ENCODE measurements at places on chromosomes 1 and 21.

GRCh38 chr1:190578526-190578925, 100.9 kb upstream of the BRINP3 start:
- DNase-seq: no peak

DNA sequence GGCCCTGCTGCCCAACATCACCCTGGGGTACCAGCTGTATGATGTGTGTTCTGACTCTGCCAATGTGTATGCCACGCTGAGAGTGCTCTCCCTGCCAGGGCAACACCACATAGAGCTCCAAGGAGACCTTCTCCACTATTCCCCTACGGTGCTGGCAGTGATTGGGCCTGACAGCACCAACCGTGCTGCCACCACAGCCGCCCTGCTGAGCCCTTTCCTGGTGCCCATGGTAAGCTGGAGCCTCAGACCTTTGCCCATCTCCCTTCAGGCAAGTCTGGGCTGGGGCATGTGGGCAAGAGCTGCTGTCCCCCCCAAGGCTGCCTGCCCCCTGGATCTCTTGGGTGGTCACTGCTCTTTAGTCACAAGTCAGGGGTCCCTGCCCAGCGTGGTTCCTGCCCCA, 8.8 kb upstream of the ZBTB48 start:
- DNase-seq: no peak

DNA sequence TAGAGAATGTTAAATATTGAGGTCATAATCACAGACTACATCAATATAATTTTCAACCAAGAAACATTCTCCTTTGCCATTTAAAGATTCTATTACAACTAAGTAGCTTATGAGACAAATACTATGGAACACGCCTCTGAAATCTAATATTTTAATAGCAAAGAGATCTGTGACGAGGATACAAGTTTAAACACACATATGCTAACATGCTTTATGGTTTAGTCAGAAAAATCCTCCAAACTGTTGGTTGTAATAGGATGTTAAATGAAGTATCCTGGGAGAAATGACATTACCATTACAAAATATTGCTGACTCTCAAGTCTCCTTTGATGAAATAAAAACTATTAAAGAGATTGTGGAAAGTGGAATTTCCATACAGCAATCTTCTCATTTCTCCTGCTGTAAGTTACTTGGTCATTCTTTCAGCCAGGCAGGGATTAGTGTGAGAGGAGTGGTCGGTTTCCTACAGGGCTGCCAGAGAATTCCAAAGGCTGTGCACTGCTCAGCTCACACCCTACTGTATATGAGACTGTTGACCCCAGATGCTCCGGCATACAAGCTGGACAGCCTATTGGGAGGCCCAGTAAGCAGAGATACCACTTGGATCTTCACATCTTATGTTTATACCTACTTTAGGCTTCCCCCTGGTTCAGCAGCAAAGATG, 26.6 kb downstream of the SCYL3 start:
- no peak for DNase-seq

GRCh38 chr1:226082959-226083301, 20.4 kb downstream of the H3-3A start:
- DNase-seq: no peak

GRCh38 chr1:54714881-54715492, 674 bp upstream of the TTC4 start:
- DNase-seq: no peak

DNA sequence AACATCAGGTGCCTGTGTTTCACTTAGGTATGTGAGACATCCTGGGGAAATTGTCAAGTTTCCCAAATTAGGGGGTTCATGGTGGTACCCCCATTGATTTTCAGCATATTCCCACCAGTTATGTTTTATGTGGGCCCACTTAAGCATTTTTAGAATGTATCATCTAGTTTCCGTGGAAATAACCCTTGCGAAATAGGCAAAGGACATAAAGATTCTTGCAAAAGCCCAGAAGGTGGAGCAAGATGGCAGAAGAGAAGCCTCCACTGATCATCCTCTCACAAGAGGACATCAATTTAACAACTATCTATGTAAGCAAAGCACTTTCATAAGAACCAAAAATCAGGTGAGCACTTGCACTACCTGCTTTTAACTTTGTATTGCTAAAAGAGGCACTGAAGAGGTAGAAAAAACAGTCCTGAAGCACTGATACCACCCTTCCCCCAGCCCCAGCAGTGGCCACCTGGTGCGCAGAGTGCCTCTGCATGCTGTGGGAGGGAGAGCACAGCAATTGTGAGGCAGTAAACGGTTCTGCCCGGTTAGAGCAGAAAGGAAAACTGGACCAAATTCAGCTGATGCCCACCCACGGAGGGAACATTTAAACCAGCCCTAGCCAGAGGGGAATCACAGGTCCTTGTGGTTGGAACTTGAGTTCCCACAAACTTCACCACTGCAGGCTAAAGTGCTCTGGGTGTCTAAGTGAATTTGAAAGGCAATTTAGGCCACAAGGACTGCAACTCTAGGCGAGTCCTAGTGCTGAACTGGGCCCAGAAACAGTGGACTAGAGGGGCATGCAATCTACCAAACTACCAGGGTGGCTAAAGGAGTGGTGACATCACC, 23.2 kb downstream of the MCOLN2 start:
- DNase-seq: no peak

- DNase-seq: no peak
Observed at GRCh38 chr21:45209046-45209445, 78.6 kb downstream of the POFUT2 start.

DNA sequence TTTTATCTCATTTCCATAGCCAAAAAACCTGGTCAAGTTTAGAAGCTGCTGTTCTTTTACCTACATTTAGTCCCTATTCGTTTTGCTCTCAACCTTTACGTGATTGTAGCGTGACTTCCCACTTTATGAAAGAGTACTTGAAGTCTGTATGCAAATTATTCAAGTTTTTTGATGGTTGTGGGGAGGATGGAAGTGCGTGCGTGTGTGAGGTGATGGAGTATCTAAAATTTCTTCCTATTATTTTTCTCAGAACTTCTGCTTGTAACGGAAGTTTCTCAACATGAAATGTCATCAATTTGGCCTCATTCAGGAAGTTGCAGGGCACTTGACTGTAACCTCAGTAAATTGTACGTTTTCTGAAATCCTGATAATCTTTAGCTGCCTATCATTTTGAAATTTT, 64.0 kb downstream of the SAMSN1 start:
- no peak for DNase-seq

- no peak for DNase-seq
Observed at GRCh38 chr21:39576518-39577128, 36.1 kb upstream of the B3GALT5 start.

GRCh38 chr1:81920245-81920740, 119.6 kb downstream of the ADGRL2 start:
- DNase-seq: no peak

GRCh38 chr1:208272311-208272710, 28.1 kb upstream of the PLXNA2 start:
- DNase-seq: no peak

- no peak for DNase-seq
Observed at GRCh38 chr21:25997788-25998611, 172.6 kb downstream of the APP start.

DNA sequence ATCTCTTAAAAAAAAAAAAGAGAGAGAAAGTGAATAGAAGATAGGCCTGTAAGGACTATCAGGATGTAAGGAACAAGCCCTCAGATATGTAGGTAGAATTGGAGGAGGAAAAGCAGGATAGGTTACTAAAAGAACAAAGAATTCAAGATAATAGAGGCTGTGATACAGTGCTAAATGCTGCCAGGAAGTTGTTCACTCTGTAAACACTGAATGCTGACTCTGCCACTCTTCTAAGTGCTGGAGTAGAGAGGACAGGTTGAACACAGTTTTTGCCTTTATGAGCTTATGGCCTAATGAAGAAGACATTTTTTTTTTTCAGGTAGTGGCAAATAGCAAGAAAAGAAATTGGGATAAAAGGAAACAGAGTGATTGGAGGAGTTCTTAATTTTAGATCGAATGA, 90.6 kb upstream of the ZNF678 start:
- no peak for DNase-seq

DNA sequence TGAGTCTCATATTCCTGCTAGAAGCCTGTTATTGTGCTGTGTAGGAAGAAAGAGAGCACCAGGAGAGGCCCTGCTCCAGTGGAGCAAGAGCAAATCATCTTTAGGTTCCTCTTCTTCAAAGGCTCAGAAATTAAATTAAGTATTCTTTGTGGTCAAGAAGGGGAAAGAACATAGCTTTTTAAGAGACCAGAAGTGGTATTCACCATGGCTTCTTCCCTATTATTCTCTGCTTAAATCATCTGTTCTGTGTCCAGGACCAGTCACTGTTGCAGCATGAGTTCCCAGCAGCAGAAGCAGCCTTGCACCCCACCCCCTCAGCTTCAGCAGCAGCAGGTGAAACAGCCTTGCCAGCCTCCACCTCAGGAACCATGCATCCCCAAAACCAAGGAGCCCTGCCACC, 1.1 kb downstream of the SPRR1B start:
- DNase-seq: no peak

DNA sequence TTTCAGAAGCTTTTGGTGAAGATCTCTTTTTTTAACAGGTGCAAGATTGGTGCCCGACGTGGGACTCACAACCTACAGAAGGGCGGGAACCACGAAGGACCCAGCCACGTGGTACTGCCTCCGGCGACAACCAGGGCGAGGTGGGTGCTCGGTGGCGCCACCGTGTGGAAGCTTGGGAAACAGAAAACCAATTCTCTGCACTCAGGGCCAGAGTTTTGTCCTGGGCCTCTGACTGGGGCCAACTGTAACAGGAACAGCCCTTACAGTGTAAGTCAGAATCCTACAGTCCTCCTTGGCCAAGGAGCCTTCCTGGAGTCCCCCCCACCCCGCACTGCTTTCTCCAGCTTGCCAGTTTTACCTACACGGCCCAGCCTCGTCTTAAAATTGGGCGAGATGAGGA, 11.6 kb upstream of the S100A7A start:
- peak; percentile 72 for DNase-seq

DNA sequence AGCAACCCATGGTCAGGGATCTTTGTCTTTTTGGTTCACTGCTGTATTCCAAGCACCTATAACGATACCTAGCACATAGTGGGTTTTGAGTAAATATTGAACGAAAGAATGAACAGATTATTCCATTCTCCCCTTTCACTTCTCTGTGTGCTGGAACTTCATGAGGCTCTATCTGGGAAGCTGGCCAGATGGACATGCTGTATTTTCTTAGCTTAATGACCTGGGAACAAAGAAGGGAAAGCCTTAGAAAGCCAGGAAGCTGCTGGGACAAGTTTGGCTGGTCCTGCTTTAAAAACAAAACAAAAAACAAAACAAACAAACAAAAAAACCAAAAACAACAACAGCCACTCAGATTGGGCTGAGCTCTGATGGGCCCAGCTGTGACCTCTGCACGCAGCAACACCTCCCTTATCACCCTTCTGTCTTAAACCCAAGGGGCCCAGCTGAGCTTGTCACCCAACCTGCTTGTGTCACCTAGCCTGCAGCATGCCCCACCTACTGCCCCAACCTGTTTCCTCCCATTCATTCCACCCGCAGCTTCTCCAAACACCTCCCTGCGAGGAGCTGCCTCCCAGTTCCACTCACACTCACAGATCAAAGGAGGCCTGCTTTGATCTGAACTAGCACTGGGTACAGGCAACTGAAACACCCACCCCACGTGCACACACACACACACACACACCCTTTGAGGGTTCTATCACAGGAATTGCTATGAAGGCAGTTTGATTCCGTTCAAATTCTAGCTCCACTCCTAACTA, 37.1 kb downstream of the SLC30A1 start:
- DNase-seq: no peak

DNA sequence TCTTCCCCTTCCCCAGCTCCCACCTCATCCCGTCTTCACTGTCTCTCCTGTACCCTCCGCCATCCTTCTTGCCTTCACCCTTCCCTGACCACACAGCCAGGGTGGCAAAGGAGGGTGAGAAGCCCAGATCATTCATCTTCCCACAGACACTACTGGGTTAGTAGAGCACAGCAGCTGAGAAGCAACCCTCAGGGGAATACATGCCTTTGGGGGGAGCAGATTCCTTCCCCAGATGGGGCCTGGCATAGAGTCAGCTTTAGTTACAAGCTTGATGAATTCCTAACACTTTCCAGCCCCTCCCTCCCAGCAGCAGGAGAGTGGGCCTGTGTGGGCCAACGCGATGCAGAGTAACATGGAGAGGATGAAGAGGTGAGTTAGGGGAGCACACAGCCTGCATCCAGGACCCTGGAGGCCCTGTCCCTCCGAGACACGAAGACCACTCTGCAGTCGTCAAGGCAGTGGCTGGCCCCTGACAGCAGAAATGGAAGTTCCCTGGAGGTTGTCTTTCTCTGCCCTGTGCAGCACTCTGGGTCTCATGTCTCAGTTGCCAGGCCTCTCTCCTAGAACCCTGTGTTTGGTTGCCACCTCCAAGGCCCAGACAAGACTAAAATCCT, 8.8 kb upstream of the BTG2 start:
- no peak for DNase-seq

DNA sequence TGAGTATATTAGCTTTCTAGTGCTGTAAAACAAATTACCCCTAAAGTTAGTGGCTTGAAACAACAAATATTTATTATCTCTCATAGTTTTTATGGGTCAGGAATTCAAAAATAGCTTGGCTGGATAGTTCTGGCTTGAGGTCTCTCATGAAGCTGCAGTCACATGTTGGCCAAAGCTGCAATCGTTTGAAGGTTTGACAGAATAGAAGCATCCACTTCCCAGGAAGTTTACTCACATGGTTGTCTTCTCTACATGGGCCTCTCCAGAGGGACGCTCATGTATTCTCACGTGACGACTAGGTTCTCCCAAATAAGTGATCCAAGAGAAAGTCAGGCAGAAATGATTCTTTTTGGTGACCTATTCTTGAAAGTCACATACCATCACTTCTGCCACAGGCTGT, 99.1 kb downstream of the NIBAN1 start:
- no peak for DNase-seq

GRCh38 chr1:2610036-2610959, 22.5 kb downstream of the MMEL1 start:
- DNase-seq: peak; percentile 25

GRCh38 chr1:87334351-87335174, 5.9 kb downstream of the LMO4 start:
- peak; percentile 38 for DNase-seq

DNA sequence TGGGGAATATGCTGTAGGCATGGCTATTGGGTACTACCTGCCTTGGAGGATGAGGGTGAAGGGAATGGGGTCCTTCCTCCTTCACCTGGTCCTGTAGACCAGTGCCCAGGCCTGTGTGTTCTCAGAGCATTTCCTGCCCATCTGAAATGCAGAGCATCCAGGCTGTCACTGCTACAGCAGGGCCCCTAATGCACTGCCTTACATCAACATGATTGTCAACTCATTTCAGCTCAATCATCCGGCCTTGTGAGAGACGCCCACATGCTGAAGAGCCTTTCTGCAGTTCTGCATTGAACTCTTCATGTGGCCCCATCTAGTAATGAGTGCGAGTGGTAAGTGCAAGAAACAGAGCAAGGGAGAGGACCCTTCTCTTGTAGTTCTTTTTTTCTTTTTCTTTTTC, 39.8 kb upstream of the SRP9 start:
- no peak for DNase-seq

All from activated T-cell treated with anti-CD3 and anti-CD28 coated beads, Interleukin-2, amount 50 U/mL, for 24 hours (primary cell).